Calu3 (cell line): ENCODE measurements at places on chromosomes 1 and 21. TPM values are rescaled to one million over a fixed set of nuclear protein-coding genes. Genes with fewer than 3 reads are reported as not detected.

DNA sequence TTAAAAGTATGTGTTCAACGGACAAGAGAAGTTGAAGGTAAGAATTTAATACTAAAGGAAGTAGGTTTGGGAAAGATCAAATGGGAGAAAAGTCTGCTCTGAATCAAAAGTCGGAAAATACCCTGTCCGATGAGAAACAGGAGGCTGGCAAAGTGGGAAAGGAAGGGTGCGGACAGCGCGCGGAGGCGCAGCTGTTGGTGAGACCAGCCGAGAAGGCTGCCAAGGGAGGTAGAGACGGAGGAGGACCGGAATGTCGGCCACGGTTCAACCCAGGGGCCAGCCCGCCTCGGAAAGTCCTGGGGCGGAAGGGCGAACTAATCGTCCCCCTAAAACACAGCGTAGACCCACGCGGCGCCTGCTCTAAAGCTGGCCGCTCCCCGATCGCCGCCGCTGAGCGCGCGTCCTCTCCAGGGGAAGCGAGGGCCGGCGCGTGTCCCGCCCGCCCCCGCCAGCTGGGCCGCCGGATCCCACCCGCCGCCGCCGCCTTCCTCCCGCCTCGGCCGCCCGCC, 639 bp upstream of the SPATA1 start:
- peaks cover 49% of the 10 kb centered on the region for H3K36me3 ChIP-seq
- DNase-seq, result no peak
- H3K27ac ChIP-seq, result peak overlapping the region; percentile 87

- no peaks in the 10 kb centered on the region for H3K36me3 ChIP-seq
- peaks cover 14% of the 10 kb centered on the region for H3K4me1 ChIP-seq
- H3K27ac ChIP-seq, result no peak overlapping the region
- H3K27me3 ChIP-seq, result no peaks in the 10 kb centered on the region
Measured at GRCh38 chr1:196442366-196442765, 165.9 kb downstream of the KCNT2 start.

DNA sequence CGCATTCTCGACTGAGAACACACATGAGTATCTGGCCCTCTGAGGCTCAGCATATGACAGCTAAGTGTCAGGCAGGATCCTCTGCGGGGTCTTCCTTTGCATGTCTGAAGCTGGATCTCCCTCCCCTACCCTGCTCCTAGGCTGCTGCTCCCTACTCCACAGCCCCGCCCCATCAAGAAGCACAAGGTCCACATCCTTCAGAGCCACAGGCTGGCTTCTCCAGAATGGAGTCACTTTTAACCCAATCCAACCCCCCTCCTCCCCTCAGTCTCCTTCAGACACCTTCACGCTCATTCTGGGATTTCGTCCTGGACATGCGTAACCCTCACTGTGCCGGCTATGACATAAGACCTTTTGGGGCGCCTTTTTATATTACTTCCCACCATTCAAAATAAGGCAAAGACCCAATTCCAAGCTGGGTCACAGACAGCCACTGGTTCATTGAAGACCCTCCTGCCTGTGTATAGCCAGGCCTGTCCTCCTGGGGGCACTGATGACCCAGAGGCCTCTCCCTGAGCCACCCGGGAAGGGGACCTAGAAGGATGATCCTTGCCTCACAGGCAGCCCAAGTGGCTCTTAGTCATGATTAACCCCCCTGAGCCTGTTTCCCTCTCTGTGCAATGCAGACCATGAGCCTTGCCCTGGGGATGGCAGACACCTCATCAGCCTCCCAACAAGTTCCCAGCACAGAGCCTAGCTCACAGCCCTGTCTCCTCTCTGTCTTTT, 4.7 kb downstream of the ADGRB2 start:
- DNase-seq, result no peak
- no peak overlapping the region for H3K4me3 ChIP-seq
- no peak overlapping the region for H3K27ac ChIP-seq
- H3K4me1 ChIP-seq, result peaks cover 25% of the 10 kb centered on the region
- peaks cover 24% of the 10 kb centered on the region for H3K36me3 ChIP-seq
- peaks cover 51% of the 10 kb centered on the region for H3K27me3 ChIP-seq

DNA sequence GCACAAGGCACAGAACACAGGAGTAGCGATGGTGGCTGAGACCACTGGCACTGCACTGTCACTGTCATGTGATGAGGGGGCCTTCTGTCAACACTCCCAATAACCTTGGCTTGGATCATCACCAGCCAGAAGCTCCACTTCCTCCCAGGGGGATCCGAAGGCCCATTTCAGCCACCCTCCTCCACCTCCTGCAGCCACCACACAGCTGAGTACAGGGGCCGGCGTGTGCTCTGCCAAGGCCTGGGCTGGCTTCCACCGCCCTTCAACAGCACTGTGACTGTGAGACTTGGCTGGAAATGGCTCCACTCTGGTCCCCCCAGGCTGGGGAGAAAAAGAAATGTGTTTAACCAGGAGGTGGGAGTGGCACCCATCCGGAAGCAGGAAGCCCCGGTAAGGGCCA, 9.9 kb upstream of the NADK start:
- no peak overlapping the region for H3K4me3 ChIP-seq
- no peaks in the 10 kb centered on the region for H3K27me3 ChIP-seq
- H3K36me3 ChIP-seq, result peaks cover 71% of the 10 kb centered on the region
- DNase-seq, result no peak
- no peak overlapping the region for H3K27ac ChIP-seq

The TFF2 gene
- total RNA-seq, result 0.59 TPM in 1 of 2 replicates, not detected in the other
